ENCODE measurements at places on chromosomes 2 and 18. TPM values are rescaled to one million over a fixed set of nuclear protein-coding genes. Genes with fewer than 3 reads are reported as not detected.

Gene ZNF516
- 11.5 TPM for total RNA-seq

Gene IL18RAP
- total RNA-seq: 0.30 TPM

Gene GALNT1
- 47.8 TPM for total RNA-seq

Gene UGT1A4
- total RNA-seq: not detected

Gene FBXO41
- total RNA-seq: 0.55 TPM

Gene POTEI
- total RNA-seq: not detected

Gene FOXI3
- total RNA-seq: not detected

Gene MOCOS
- total RNA-seq: 0.33 TPM

Gene FEV
- total RNA-seq: not detected

Gene BCS1L
- 48.6 TPM for total RNA-seq

Gene MARCHF4
- 0.08 TPM for total RNA-seq

Gene CYP27A1
- total RNA-seq: 6.7 TPM

Gene RAB6C
- total RNA-seq: 0.16 TPM

Gene CNGA3
- not detected for total RNA-seq

Gene RAMP1
- 168 TPM for total RNA-seq

Gene IL1R2
- total RNA-seq: 0.96 TPM

Gene RAD51AP2
- 0.14 TPM for total RNA-seq

Gene SERPINB13
- total RNA-seq: not detected

Gene GTF2A1L
- total RNA-seq: not detected

Gene DNAH7
- 0.11 TPM for total RNA-seq

Gene ACMSD
- not detected for total RNA-seq

Gene RND3
- total RNA-seq: 26.9 TPM

Gene GAL3ST2
- not detected for total RNA-seq

Gene PIEZO2
- 0.33 TPM for total RNA-seq

Gene TRIM43
- total RNA-seq: not detected

Gene TSPYL6
- total RNA-seq: 0.08 TPM

Gene NOTO
- not detected for total RNA-seq

Gene PSMA8
- not detected for total RNA-seq

Gene MYO5B
- total RNA-seq: 0.44 TPM

Gene SLC30A3
- total RNA-seq: 5.9 TPM

Gene CCDC121
- total RNA-seq: 6.8 TPM

Gene CXCR2
- total RNA-seq: 0.96 TPM

Gene MC5R
- total RNA-seq: not detected

Gene TBR1
- not detected for total RNA-seq

Gene B4GALT6
- 5.3 TPM for total RNA-seq

Gene DAW1
- total RNA-seq: 0.19 TPM

Gene CCDC148
- total RNA-seq: 0.30 TPM

Gene DNAJC5G
- 1.2 TPM for total RNA-seq

Gene DIPK1C
- total RNA-seq: 6.4 TPM

Gene C1QL2
- not detected for total RNA-seq

Gene KLHL30
- 17.3 TPM for total RNA-seq

Gene SLC16A14
- 3.4 TPM for total RNA-seq

Gene GBX2
- total RNA-seq: not detected

Gene COL3A1
- total RNA-seq: 98.5 TPM

Gene TXNDC2
- total RNA-seq: not detected

Gene RTP5
- total RNA-seq: not detected

Gene LIMS3
- 5.7 TPM for total RNA-seq

Gene GKN1
- not detected for total RNA-seq

Gene ASPRV1
- total RNA-seq: 0.63 TPM

Gene CMPK2
- total RNA-seq: 3.2 TPM

Gene COLEC11
- total RNA-seq: 4.9 TPM

Gene MC2R
- total RNA-seq: not detected

Measured in left ventricle myocardium inferior (tissue), 1 donor.